ENCODE measurements at places on chromosomes 16 and 17. TPM values are rescaled to one million over a fixed set of nuclear protein-coding genes. Genes with fewer than 3 reads are reported as not detected.

- no peak for DNase-seq
These were observed 121.1 kb downstream of the CPPED1 start for GRCh38 chr16:12682432-12683165.

Gene CCDC78
- total RNA-seq, result 0.67 TPM

- no peak for DNase-seq
These were observed 544 bp downstream of the CCP110 start for GRCh38 chr16:19524356-19524615.

- peak; percentile 21 for DNase-seq
These were observed 41.9 kb upstream of the SKAP1 start for GRCh38 chr17:48471817-48472410.

DNA sequence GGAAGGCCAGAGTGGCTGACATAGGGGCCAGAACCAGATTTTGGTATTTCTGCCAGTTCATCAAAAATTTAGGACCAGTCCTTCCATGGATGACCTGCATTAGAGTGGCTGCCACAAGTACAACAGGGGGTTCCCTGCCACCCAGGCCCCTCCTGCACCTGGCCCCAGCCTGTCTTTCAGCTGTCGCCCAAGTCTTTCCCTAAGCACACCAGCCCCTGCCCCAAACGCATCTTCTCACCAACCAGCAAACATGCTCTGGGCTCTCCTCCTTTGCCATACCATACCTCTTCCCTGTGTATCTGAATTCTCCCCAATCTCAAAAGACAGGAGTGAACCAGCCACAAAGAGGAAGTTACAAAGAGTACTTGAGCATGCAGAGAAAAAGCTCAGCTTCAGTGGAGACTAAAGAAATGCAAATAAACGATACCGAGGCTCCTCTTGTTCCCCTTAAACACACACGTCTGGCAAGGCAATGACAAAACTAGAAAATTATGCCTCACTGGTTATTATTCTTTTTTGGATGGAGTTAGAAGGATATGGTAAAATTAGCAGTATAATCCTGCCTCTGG is 130.6 kb downstream of the DYNLRB2 start:
- no peak for DNase-seq

GRCh38 chr17:44960691-44961090 is 7.4 kb downstream of the C1QL1 start:
- no peak for DNase-seq

DNA sequence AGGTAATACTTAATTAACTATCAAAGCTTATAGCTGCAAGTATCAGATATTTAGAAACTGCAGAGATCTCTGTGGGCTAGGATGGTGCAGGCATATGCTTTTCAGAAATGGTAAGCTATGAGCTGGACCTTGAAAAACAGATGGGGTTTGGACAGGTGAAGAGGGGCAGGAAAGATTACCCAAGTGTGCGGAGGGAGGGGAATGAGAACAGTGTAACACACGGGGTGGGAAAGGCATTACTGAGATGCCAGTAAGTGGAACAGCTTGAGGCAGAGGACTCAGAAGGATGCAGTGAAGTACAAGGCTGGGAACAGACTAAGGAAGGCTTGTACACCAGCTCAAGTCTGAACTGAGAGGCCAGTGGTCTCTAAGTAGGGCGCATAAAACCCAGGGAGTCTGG is 22.1 kb upstream of the EVPL start:
- DNase-seq, result no peak

Gene STX1B
- total RNA-seq, result 7.3 TPM

- peak; percentile 22 for DNase-seq
These were observed 92.5 kb downstream of the IRF8 start for GRCh38 chr16:85991425-85991824.

Gene NPIPB6
- 1.3 TPM for total RNA-seq

DNA sequence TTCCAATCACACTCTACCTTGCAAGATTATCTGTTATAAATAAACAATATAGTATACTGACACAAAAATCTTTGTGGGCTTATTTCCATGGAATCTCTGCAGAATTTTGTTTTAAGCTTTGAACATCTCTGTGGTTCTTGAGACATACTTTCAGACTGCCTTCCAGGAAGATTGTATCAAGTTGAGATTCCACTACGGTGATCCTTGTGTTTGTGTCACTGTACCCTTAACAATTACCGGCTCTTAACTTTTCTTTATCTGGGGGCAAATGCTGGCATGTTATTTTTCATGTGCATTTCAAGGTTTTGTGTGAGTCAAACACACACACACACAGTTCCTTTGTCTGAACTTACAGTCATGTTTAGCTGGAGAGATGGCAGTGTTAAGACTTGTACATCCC is 472.7 kb upstream of the HSBP1 start:
- DNase-seq, result no peak

All from neural progenitor cell (in vitro differentiated cells).